ENCODE measurements at places on chromosomes 16 and 17.

- DNase-seq, result no peak
Observed at GRCh38 chr17:61714300-61714699, 123.3 kb upstream of the NACA2 start.

DNA sequence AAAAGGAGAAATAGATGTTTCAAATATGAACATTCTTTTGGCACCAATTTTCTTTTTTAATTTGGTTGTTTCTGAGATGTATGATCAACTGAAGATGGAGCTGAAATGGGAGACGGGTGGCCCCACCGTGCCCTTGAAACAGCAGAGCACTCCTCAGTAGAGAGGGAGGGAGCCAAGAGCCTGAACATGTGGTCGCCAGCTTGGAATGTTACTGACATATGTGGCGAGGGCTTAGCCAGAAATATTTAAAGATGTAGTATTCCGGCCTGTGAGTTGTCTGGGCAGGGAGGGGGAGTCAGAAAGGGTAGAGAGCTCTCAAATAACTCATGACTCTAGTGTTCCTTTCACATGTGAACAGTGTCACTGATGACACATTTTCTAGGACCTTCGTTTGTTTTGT, 13.3 kb upstream of the MRC2 start:
- no peak for DNase-seq

GRCh38 chr17:4514206-4514605, 15.5 kb downstream of the SPNS2 start:
- DNase-seq, result no peak

- no peak for DNase-seq
Observed at GRCh38 chr17:67200727-67201301, 44.2 kb downstream of the HELZ start.

- no peak for DNase-seq
Observed at GRCh38 chr16:22353933-22354541, 20.4 kb downstream of the CDR2 start.

GRCh38 chr17:55730808-55731207, 8.1 kb upstream of the TMEM100 start:
- DNase-seq, result no peak

GRCh38 chr17:46158323-46159296, 34.6 kb downstream of the KANSL1 start:
- DNase-seq, result no peak

DNA sequence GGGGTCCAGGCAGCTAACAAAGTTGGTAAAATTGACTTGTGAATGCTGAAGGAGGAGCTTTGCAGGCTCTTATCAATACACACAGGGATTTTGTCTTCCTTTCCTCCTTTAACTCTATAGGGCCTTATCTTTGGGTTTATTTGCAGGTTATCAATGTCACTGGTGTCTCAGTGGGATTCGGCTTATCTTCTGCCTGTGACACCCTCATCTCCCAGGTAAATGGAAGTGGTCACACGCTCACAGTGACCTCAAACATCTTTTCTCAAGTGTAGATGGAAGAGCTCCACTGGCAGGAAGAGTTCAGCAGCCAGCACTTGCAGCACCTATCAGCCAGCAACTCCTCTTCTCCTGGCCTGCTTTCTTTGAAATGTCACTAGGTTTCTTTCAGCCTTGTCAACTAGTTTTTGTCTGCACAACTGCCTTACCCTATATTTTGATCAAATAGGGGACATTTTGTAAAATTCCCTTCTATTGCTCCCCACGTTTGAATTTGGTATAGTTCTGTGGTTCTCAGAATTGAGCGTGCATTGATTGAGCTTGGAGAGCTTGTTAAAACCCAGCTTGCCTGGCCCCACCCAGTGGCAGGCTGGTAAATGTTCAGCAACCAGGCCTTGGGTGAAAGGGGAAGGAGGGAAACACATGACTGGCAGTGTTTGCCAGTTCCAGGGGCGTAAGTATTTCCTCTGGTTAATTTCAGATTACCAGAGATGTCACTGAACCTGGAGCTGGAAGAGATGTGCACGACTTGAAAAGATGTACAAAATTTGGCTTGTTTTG, 12.8 kb downstream of the SLC47A1 start:
- no peak for DNase-seq

GRCh38 chr17:58200024-58200633, 7.6 kb downstream of the EPX start:
- DNase-seq, result peak; percentile 69

GRCh38 chr17:57662644-57663308, 82.3 kb downstream of the CCDC182 start:
- DNase-seq, result peak; percentile 94
